ENCODE measurements at places on chromosomes 16 and 17.

- no peak for DNase-seq
These were observed 12.1 kb downstream of the GLP2R start for GRCh38 chr17:9837551-9838471.

DNA sequence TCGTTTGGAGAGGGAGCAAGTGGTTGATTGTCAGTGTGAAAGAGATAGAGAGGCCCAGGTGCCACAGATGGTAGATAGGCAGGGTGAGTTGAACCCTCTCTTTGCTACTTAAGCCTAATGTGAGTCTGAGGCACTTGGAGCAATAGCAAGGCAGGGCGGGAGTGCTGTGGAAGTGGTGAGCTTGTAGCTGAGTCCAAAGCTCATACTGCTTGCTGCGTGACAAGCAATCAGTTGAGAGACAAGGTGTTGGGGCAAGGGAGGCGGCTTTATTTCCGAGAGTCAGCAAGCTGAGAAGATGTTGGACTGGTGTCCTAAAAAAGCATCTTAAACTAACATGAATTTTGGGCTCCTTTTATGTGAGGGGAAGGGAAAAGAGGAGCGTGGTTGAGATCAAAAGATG is 112.9 kb upstream of the ZKSCAN2 start:
- DNase-seq, result no peak

GRCh38 chr17:828761-829160 is 46.6 kb downstream of the MRM3 start:
- DNase-seq, result no peak

DNA sequence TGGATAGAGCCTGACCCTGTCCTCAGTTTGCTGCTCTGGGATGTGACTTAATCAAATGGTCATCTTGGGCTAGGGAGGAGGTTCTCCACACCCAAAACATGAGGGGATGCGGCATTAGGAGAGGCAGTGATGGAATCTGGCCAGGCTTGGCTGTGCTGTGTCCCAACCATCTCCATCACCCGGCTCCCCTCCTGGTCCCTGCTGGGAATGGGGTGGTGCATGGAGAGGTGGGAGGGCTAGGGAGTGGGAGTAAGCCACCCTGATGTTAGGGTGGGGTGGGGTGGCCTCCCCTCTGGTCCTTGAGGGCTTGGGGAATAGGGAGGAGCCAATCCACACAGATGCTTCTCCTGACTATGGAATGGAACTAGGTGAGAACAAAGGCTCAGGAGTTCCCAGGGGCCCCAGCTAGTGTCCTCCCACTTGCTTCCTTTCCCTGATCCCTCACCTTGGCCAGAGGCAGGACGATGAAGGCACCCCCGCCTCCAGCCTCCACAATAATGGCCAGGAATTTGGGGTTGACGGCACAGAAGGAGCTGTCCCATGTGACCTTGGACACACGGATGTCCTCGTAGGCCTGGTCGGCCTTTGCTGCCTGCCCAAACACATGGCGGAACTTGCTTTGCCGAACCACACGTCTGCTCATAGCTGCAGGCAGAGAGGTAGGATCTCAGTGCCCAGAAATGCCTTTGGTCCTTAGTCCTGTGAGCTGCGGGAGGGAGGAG is 1.8 kb downstream of the CORO6 start:
- no peak for DNase-seq

DNA sequence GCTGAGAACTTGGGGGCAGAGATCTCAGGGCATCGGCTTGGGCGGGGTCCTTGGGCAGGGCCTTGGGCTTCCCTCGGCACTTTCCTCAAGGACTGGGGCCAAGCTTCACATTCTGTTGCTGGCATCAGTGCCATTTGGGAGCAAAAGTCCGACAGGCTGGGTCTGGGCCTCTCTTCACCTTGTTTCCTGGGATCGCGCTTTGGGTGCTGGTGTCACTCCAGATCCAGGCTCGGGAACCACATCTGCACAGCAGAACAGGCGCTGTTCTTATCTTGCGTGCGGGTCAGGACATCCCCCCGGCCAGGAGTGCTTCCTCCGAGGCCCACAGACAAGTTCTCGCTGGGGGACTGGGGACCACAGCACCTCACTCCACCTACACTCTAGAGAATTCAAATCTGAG is 31.1 kb upstream of the CDH15 start:
- DNase-seq, result no peak

GRCh38 chr17:61235827-61236197 is 163.8 kb upstream of the TBX2 start:
- peak; percentile 25 for DNase-seq

DNA sequence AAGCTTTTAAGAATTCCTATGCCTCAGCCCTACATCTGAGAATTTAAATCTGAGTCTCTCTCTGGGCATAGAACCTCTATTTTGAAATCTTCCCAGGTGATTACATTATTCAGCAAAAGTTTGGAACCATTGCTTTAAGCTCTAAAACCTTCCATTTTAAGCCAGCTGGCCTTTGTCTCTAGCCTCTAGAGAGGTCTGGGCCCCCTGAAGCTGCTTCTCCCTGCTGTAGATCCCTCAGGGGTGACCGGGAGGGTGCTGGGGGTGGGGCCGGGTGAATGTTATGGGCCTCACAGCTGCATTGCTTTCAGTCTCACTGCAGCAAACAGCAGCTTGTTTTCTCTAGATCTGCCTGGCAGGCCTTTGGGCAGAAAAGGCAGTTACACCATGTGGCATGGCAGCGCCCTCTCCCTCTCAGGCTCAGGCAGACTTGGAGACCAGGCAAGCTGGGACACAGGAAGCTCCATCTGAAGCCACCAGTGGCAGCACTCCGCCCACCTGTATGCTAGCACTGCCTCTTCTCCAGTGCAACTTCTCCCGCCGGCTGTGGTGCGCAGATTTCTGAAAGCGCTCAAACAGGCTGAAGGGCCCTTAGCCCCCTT is 66.3 kb downstream of the MPRIP start:
- DNase-seq, result no peak

GRCh38 chr16:57613514-57613913 is 14.9 kb upstream of the ADGRG1 start:
- no peak for DNase-seq

GRCh38 chr17:45316434-45317110 is at the start of gene MAP3K14:
TSS of gene MAP3K14 (minus strand) at chr17:45317020. CDS start at chr17:45290745, 26,275 bp downstream.
- DNase-seq, result peak; percentile 56

GRCh38 chr16:74563828-74564263 is 43.1 kb downstream of the GLG1 start:
- no peak for DNase-seq

- no peak for DNase-seq
These were observed 38.0 kb downstream of the HEATR3 start for GRCh38 chr16:50103764-50104163.

DNA sequence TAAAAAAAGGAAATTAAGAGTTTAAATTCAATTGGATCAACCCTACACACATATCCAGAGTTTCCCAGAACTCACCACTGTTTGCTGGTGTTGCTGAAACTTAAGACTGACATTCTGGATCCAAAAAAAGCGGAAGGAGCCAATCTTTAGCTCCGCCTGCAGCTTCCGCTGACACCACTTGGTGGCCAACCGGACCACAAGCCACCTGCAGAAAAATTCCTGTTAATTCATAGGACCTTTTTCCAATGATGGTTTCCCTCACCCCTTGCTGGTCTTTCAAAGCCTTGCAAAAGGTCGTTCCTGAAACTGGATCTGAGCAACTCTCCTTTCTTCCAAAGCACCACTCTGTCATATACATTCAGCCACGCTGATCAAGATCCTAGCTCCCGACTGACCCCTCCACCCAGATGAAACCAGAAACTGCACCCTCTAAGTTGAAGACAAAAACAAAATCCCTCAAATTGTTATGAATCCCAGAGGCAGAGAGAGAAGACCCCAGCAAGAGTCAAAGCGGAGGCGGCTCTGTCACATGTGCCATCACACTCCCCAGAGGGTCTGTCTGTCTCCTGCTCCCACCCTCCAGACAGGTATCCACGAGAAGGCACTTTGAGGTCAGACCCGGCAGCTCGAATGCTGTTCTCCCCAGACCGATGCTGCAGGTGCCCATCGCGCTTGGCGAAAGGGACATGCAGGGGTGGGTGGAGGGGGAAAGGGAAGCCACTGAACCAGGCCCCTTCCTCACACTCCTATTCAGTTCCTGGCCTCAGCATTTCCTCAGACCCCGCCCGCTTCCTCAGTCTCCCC is 773 bp downstream of the BLTP2 start:
- peak; percentile 52 for DNase-seq

GRCh38 chr17:72538901-72539352 is 418.1 kb downstream of the SOX9 start:
- DNase-seq, result no peak

DNA sequence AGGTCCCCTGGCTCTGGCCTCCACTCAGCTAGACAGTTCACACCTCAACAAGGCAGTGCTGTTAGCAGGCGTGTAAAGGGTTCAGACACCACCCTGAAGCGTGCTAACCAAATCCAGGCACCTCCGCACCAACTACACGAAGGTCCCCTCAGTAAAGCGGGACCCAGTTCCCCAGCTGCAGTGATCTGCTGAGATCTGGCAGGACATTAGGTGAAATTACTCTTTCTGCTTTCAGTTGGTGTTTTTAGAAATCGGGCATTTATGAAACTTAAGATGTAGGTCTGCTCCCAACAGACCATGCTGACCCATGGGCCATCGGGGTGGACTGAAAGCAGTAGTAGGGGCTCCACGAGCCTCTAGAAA is 27.1 kb downstream of the FBXO31 start:
- no peak for DNase-seq

DNA sequence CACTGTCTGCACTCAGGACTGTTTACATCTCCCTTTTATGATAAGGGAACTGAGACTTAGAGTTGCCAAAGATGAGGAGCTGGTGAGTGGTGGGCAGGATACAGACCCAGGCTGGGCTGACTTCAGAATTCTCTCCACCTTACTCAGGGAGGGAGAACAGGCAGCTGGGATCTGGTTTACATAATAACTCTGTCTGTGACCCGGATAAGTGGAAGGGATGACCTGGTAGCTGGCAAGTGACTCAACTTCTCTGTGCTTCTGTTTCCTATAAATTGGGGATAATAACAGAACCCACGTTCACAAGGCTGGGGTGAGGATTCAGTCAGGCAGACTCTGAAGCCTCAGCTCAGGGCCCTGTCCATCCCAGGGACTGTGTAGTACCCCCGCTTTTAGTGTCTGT is 2.6 kb downstream of the SNX20 start:
- DNase-seq, result no peak

DNA sequence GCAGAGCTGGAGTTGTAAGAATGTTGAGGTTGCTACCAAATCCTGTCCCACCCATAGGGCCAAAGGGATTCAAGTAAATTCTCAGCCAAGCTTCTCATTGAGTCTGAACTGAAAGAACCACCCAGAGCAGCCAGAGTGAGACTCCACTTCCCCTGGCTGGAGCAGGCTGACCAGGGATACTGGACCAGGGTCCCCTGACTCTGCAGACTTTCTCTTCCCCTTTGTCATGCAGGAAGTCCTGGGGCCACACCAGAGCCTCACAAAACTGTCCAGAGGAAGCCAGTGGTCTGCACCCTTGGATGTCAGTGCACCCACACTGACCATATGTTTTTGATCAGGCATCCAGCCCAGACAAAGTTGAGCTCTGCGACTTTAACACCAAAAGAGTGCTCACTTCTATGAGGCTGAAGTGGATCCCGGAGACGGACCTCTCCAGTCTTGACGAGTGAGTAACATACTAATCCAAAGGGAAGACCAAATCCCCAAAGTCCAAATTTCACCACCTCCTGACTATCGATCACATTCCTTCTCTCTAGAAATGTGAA is 4.1 kb downstream of the NXN start:
- DNase-seq, result no peak

- DNase-seq, result no peak
These were observed 295.5 kb upstream of the EEF2KMT start for GRCh38 chr16:5393070-5393469.

DNA sequence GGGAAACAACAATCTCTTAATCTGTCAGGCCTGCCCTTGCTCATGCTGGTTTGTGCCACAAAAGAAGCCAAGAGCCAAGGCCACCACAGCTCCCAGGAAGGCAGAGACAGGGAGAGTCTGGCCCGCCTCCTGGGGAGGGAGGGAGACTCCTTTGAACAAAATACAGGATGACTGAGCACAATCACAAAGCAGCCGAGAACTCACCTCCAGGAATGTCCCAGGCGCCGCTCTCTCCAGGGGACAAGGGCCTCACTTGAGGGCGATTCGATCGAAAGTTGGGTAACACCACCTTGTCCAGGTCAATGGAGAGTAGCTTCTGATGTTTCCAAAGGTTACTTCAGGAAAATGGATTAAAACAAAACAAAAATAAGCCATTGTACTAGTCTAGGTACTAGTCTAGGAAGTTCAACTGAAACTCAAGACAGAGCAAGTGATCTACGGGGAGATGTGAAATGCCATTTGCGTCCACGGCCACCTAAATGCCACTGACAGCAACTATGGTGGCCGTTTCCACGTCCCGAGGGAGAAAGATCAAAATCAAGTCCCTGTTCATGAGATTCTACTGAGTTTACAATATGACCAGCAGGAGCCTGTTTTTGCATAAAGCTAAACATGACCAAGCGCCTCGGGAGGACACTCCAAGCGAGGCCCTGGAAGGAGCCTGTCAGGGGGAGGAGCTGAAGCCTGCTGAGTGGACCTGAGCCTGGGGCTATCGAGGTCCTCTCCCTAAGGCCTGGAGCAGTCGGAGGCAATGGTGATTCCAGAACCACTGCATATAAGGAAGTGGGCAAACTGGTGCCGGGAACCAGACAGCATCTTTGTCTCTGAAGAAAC is 13.4 kb upstream of the SLC38A8 start:
- DNase-seq, result no peak

DNA sequence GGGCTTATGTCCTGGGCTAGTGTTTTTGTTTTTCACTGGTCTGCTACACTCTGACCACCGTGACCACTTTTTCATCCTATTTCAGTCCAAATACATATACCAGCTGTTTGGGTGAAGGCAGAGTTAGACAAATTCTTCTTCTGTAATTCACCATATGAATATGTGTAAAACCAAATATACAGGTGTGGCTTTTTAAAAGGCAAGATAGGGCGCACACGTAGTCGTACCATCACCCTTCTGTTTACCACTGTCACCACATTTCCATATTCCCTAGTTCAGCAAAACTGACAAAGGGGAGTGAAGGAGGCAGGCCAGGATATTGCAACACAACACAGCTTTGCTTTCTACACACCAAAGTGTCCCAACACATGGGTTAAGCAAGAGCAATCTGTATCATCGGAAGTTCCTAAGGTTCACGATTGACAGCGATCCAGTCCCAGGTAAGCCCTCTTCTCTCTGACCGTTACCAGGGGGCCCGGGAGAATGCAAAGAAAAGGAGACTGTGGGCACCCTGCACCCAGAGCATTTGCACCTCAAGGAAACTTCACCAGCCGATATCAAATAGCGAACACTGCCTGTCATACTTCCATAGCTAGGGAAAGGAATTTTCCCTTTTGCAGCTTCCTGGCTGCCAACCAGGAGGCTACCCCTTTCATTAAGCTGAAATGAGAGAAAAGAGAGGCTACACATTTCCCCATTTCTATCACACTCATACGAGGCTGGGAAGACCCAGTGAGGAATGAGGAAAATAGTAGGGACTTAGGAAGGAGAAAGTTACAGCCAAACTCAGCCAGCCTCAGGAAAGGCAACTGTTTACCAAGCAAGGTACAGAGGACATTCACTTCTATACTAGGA is 23.1 kb downstream of the CREBBP start:
- DNase-seq, result no peak

All from HEK293T (cell line).